ENCODE measurements at places on chromosomes 12 and 14.

- peak; percentile 82 for DNase-seq
Measured at GRCh38 chr12:63151623-63152320, 771 bp upstream of the AVPR1A start.

DNA sequence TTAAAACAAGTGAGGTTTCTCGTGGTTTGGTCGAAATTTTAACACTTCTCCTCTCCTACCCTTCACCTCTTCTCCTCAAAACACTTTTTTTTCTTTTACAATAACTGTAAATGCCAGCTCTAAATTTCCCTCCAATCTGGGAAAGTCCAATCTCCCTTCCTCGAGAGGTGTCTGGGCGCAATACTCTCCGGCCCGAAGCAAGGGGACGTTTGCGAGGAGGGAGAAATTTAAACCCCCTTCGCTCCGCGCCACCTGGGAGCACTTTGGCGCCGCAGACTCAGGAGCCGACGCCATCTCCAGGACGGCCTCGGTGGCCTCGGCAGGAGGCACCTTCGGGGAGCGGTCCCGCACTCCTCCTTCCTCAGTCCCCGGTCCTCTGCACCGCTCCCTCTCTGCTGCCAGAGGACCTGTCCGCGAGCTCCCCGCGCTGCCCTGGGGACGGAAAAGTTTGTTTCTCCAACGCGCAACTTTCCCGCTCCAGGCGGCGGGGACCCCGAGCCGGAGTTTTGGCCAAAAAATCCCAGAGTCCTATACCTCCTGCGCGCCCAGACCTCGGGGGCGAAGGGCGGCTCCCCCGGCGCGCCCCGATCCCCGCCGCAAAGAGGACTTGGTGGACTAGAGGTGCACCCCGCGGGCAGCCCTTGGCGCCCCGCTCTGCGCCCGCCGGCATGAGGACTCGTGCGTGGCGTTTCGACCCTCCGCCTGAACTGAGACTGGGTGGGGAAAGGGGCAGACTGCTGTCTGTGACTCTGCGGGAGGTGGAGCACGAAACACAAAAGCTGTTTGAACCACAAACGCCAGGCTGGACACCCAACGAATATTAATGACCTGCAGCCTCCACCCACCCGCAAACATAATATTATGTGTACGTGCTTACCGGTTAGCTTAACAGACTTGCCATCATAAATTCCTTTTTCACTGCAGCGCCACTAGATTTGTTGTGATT lies 95.2 kb upstream of the HMGA2 start:
- DNase-seq, result peak; percentile 79

DNA sequence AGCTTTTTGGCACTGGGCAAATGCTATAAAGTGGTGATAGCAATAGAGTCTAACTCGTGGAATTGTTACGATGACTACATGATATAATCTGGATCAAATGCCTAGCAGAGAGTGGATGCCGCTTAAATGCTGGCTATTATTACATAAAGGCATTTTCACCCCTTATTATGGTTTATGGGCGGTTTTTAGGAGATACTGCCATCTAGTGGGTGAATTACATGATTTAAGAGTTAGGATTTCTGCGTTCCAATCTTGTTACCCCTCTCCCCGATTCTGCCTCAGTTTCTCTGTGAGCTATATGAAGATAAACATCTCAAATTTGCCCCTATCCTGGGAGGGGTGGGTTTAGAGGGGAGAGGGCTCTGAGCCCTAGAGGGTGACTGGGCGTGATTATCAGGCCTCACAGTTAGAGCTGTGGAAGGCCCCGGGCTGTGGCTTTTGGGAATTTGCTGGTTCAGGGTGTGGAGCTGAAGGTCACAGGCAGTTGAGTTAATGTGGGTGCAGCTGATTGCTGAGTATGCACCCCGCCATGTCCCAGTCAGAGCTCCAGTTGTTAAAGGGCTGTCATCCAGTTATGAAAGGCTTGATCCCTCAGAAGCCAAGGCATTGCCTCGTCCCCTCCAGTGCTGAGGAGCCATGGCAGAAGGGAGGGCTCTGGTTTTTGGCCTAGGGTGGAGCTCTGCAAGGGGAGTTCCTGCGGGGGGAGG lies 14.4 kb downstream of the CLSTN3 start:
- no peak for DNase-seq

- peak; percentile 82 for DNase-seq
Measured at GRCh38 chr14:48536318-48536717, 860.9 kb upstream of the MDGA2 start.

DNA sequence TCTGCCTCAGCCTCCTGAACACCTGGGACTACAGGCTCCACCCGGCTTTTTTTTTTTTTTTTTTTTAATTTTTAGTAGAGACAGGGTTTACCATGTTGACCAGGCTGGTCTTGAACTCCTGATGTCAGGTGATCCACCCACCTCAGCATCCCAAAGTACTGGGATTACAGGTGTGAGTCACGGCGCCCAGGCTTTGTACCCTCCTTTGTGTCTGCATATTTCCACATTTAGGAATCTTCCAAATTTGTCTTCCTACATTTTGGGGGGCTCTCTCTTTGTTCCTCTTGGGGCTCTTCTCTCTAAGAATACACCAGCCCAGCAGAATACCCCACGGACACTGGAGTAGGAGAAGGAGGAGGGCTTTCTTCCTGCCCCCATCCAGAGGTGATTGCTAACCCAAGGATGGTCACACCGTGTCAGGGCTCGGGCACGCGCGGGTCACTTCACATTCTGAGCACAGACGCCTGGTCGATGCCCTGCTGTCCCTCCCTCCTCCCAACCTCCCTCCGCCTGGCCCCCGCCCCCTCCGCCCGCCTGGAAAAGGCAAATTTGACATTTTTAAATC lies 2.1 kb upstream of the DNAJC22 start:
- no peak for DNase-seq

DNA sequence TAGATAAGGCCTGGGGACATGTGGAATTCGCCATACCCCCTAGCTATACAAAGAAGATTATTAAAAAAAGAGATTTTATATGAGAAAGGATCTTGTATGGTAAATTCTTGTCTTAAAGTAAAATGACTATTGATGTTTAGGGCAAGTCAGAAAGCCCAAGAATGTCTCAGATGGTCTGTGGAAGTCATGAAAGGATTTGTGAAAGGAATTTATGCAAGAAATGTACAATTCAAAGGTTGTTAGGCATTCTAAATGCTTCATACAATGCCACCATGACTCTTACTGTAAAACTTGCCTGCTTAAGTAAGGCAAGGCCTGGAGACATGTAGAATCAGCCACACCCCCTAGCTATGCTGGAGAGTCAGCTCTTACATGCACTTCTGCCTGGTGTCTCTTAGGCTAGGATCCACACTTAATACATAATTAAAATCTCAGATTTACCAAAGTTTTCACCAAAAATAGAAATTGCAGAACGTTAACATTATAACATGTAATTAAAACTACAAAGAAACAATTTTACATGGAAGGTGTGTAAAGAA lies 8.9 kb upstream of the ETNK1 start:
- no peak for DNase-seq

DNA sequence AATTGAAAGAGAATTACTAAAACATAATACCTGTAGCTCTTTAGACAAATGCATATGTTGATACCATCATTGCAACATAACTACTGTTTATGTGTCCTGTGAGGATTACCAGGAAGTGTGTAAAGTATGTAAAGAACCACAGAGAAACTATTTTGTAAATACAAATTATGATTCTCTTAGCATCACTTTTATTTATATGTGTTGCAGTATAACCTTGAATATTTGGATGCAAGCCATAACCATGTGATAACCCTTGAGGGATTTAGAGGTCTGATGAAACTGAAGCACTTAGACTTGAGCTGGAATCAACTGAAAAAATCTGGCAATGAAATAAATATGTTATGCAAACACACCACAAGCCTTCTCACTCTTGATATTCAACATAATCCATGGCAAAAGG lies 77.5 kb downstream of the LRRC9 start:
- DNase-seq, result no peak

GRCh38 chr12:96548384-96548783 lies 59.0 kb downstream of the CFAP54 start:
- no peak for DNase-seq

DNA sequence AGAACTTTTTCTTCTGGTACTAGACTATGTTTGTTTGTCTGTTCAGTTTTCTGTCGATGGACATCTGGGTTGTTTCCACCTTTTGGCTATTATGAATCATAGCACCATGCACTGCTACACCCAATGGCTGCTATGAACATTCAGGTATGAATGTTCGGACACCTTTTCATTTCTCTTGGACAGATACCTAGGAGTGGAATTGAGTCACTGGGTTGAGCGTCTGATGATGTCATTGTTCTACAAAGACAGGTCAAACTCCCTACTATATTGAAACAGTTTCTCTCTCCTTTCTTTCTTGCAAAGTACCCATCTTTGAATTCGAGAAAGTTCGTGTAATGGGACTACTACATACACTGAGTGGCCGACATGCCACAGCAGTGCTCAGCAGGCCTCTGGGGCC lies 44.7 kb downstream of the KCTD10 start:
- no peak for DNase-seq

DNA sequence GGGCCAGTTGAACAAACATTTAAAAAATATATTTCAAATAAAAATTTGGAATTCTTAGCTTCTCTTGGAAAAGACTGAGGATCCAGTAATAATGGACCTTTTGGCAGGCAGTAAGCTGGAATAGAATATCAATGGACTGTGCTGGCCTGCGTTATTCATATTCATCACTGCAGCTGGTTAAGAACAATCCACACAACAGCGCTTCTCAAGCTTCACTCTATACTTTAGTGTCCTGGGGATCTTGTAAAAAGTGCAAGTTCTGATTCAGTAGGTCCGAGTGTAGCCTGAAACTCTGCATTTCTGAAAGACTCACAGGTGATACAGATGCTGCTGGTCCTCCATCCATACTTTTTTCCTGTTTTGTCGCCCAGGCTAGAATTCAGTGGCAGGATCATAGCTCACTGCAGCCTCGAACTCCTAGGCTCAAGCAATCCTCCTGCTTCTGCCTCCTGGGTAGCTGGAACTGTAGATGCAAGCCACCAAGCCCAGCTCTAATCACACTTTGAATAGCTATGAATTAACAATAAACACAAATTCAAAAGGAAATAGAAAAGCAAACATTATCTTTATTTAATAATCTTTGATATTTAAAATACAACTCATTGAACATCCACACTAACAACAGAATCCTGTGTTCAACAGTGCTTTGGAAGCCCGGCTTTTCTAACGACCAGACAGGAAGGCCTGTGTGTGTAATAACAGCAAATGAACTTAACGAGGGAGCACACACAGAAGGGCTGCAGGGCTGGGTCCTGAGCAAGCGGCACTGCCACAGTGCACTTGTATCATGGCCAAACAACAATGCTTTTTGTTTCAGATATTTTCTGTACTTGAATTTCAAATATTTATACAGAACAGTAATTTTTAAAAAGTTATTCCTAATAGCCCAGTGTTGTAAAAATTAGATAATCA lies 18.4 kb upstream of the TRIP11 start:
- no peak for DNase-seq

- DNase-seq, result no peak
Measured at GRCh38 chr12:80702889-80703805, 4.3 kb upstream of the MYF6 start.

- DNase-seq, result no peak
Measured at GRCh38 chr12:82660541-82661325, 26.0 kb upstream of the TMTC2 start.

Measured in H9 (cell line).